ENCODE measurements at places on chromosomes 7 and 10.

DNA sequence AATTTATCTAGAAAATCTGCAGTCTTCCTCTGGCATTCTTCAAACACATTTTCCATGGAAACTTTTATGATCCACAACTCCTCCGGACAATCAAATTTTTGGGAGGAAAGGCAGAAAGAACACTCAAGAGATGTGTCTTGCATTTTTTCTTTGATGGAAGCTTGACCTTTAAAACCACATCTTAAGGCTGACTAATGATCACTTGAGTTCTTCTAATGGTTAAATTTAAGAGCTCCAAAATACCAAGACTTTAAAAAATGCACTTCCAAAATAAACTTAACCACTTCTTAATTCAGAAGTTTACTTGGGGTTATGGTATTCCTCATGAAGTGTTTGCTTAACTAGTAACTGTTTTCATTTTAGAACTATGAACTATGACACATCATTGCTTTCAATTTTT is 43.3 kb downstream of the ETV1 start:
- DNase-seq: no peak

DNA sequence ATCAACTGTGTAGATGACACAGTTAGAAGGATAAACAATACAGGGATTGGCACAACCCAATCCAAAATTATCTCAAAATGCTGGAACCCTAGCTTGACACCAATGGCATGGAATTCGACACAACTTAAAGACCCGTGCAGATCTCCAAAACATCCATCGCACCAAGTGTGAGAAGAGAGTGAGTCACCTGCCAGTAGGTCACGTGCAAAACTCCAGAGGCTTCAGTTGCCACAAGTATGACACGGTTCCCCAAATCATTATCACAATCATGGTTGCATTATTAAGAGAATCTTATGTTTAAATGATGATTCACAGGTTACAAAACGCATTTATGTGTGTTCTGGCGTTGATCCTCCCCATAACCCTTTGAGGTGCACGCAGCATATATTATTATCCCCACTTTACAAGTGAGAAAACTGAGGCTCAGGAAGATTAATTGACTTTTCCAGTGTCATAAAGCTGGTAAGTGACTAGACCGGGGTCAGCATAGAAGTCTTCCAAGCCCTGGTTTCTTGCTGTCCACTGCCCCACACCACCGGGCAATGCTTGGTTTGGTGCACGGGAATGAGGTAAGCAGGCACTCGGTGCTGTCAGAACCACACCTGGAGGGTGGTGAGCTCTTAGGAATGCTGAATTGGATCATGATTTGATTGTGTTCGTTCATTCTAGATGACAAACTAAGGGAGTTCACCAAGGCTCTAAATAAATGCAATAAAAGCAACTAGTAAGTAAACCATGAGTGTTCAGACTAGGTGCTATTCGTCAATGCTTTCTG is 23.6 kb upstream of the STK17A start:
- DNase-seq: no peak

GRCh38 chr7:43528576-43529354 is 54.1 kb upstream of the STK17A start:
- no peak for DNase-seq

GRCh38 chr10:52951824-52952223 is 179.2 kb upstream of the MBL2 start:
- no peak for DNase-seq

DNA sequence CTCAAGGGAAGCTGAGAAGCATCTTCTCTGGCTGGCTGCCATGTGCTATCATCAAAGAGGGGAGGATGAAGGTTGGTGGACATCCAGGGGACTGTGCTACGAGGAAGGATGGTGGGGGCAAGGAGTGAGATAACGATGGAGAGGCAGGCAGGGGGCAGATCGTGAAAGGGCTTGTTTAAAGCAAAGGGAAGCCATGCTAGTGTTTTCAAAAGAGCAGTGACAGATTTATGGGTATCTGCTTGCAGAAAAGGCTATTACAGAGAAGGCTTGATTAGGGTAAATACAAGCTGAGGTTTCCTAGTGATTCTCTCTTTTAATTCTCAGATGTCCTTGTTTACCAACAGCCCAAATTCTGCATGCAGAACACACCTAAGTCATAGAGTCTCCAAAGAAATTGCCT is 88.9 kb upstream of the MKX start:
- no peak for DNase-seq

DNA sequence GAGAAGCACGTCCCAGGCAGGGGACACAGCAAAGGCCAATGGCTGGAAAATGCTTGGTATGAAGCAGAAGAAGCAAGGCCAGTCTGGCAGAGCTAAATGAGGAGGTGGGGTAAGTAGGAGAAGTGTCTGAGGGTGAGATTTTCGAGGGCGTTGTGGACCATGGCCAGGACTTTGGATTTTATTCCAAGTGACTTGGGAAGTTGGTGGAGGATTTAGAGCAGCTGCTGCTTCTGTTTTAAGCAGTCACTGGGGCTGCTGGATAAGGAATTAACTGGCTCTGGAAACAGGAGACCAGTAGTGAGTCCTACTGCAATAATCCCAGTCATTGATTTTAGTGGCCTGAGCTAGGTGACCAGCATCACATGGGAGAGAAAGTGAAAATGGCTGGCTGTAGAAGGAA is 67.6 kb upstream of the GSDME start:
- DNase-seq: no peak

All from stimulated activated CD4-positive, alpha-beta T cell treated with anti-CD3 and anti-CD28 coated beads, Interleukin-15, amount 100 ng/mL, for 1 hour (primary cell).